Lower lobe of right lung (tissue), 2 donors: ENCODE measurements at places on chromosomes 6 and 20. TPM values are rescaled to one million over a fixed set of nuclear protein-coding genes. Genes with fewer than 3 reads are reported as not detected.

Gene COL21A1
- total RNA-seq = 9.4 TPM

DNA sequence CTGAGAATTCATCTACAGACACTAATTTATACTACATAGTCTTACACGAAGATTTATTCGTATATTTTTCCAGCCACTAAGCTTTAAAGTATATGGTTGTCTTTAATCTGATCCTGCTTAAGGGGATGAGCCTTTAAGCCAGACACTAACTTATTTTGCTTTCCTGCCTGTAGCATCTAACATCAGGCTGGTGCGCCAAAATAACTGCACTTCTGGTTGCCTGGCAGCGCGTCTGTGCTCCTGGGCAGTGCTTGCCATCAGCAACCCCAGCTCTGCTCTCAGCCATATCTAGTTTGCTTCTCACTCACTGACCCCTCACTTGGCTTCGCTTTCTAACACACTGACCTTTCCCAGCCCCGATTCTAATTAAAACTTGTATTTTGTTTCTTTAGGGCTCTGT lies 21.8 kb downstream of the HMGCLL1 start:
- no peak for DNase-seq

Gene TTK
- total RNA-seq = 1.7 TPM

Gene BLTP3A
- total RNA-seq = 14.1 TPM

GRCh38 chr20:24631173-24631505 lies 161.7 kb downstream of the SYNDIG1 start:
- DNase-seq = no peak

DNA sequence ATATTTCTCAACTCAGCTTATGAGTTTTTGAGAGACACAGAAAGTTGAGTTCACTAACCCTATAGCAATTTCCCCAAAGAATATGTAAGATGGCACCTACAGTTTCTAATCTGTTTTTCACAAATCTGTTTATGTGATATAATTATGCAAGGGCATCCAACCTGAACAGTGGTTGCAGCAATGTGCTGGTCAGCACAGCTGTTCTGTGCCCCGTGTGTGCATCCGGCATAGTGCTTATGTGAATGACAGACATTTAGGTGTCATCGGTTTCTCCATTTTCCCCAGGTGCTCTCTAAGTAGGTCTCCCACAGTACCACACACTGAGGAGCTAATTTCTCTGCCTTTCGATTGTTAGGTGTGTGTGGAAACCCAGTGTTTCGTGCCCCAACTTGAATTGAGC lies 7.7 kb upstream of the BACH2 start:
- DNase-seq = no peak

DNA sequence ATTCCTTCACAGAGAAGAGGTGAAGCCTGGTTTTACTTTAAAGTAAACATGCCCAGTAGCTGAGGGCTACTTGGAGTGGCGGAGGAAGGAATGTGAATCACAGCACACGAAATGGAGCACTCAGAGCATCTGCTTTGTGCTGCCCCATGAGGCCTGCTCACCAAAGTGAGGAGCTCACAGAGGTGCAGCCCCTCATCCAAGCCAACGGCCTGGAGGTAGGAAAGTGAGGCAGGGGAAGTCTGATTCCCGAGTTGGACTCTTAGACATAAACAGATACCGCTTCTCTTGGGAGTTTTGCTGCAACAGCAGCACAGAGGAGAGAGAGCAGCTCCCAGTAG lies 3.6 kb downstream of the YTHDF1 start:
- DNase-seq = no peak

Gene ZSCAN23
- 1.7 TPM for total RNA-seq

DNA sequence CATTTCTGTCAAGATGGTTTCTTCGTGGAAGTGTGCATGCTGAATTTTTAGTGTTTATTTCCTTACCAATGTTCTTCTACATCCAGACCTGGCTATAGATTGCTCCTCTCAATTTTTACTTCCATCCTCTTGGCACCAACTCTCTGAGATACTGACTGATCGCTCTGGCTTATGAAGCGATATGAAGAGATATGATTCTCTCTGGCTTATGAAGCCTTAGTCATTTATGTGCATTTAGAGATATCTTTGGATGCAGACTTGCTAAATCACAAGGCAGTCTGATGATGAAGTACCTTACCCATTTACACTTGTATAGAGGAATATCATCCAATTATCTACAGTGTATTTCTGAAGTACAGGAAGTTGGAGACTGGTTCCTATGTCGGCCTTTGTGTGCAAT lies 295.4 kb upstream of the STXBP5 start:
- DNase-seq = no peak

Gene TAAR6
- total RNA-seq = not detected

Gene FAM209B
- total RNA-seq = 0.59 TPM

DNA sequence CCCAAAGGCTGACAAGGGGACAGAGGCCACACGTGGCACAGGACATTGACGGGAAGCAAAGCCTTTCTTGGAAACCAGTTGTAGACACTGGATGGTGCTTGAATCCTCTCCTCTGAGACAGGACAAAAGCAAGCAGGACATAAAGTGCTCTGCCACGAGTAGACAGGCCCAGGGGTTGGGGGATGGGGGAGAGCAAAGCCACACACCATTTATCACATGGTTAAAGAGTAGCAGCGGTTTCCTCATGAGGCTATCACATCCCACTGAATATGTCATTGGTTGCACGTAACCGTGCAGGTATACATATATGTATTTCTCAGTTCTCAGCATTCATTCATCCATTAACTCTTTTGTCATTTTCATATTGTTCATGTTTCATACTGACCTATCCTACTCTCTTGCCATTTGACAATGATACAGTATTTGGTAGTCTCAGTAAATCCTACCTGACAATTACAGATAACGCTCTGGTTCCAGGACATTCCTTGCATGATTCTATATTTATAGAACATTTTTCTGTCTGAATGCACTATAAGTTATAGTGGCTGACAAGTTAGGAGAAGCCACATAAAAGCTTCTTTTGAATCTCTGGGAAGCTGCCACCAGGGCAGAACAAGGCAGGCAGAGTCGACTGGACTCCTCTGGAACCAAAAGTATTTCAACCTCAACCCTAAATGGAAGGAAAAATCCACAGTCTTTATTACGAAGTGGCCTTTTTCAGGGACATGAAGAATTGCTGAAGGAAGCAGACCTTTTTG lies 23.5 kb downstream of the METTL24 start:
- DNase-seq = no peak

DNA sequence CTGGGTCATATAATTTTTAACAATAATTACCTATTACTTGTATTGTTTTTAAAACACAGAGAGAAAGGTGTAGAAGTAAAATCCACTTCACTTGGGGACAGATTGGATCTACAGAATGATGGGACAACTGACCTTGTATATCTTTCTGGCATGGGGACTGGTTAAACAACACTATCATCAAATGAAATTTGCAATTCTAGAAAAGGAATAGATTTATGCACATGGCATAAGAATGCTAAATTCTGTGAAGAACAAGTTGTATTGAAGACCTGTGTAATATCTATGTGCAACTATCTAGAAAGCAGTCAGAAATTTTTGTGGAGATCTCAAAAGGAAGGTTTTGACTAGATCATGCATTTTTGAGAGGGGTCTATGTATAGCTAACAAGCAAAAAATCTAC lies 106.3 kb upstream of the BMP5 start:
- no peak for DNase-seq

- no peak for DNase-seq
These were observed 26.4 kb upstream of the STX16 start for GRCh38 chr20:58624687-58625086.

DNA sequence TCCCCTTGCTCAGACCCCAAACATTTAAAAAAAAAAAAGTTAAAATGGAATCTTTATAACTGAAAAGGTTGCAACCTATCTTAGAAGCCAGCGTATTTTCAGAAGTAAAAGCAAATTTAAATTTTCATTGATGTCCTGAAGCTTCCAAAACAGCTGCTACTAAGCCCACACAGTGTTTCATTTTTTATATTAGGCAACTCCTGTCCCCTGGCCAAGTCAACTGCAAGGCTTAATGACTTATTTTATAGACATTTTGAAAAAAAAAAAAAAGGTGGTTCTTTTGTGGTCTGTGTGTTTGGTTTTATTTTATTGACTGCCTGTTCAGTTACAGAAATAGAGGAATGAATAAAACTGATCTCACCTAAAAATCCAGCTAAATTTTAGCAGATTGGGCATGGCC lies 13.0 kb downstream of the CFAP61 start:
- DNase-seq = no peak

- DNase-seq = no peak
These were observed 159.1 kb downstream of the PKHD1 start for GRCh38 chr6:51928320-51928719.

Gene COL12A1
- total RNA-seq = 36.6 TPM

Gene RRAGD
- total RNA-seq = 62.9 TPM

Gene TFAP2D
- not detected for total RNA-seq

GRCh38 chr6:151633526-151634335 lies 139.9 kb downstream of the CCDC170 start:
- DNase-seq = no peak

GRCh38 chr20:11989018-11989771 lies 71.5 kb downstream of the BTBD3 start:
- DNase-seq = no peak

Gene NFATC2
- total RNA-seq = 6.6 TPM

Gene FNDC1
- total RNA-seq = 0.44 TPM

Gene TRIM15
- total RNA-seq = not detected

Gene ZNF165
- total RNA-seq = 2.2 TPM

DNA sequence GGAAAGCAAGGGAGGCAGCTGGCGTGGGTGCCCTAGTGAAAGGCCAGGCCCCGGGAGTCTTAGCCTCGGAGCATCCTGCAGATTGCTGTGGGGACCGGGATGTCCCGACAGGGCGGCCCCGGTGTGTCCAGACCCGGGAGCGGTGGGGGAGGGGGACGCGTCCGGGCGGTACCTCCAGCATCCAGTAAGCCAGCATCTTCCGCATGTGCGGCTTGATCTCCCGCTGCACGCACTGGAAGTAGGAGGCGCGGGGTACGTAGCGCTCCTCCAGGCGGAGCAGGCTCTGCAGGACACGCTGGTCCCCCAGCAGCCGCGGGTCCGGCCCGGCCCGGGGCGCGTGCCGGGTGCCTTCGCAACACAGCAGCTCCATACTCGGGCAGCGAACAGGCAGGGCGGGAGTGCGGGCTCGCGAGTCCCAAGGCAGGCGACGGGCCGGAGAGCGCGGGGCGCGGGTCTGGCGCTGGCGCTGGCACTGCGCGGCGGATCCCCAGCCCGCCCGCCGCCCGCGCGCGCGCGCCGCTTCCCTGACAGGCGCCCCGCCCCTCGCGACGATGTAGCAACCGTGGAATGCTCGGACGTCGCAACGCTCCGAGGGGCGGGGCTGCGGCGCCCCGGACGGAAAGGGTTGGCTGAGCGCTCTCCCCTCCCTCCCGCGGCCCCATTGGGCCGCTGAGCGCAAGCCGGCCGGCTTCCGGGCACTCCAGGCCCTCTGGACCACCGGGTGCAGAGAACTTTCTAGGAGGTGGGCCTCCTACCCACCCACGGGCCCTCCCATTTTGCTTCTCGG lies at the start of gene CCND3:
Gene CCND3, minus strand, starts transcription at position 529 of the 787 bp plus-strand sequence. Its CDS starts 159 bp downstream, at position 370.
- peak; percentile 97 for DNase-seq

- no peak for DNase-seq
These were observed 902 bp downstream of the ZNF337 start for GRCh38 chr20:25695532-25696370.

DNA sequence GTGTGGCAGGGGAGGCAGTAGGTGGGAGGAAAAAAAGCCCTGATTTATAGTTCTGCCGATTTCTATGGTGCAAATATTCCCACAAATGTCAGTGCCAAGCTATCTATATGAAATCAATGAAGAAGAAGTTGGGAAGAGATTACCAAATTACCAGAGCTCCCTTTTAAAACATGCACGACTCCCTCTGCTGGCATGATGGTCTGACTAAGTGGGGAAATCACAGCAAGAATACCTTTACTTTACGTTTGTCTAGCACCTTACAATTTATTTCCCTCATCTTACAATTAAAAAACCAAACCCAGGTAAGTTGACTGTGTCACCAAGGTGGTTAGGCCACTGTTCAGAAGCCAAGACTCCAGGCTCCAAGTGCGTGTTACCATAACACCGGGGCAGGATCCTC lies 55.6 kb downstream of the AGPAT4 start:
- DNase-seq = no peak

- DNase-seq = no peak
These were observed 5.2 kb downstream of the TXNDC5 start for GRCh38 chr6:7905416-7905815.

DNA sequence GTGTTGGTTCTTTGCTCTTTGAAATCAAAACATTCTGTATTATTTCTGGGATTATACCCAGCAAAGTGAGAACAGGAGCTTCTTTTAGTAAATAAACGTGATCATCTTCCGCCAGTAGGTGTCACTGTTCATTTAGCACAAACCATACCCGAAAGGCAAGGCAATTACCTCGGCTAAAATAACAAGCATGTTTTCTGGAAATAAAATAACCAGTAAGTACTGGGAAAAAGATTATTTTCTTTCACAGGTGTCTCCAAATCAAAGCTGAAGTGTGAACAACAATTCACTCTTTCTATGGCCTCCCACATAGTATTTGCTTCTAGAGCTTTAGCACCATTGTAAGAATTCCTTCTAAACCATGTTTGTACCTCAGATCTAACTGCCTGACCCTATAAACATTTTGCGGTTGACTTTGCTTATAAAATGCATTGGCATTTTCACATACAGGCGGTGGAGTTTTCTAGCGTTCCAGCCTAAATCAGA lies 144.6 kb upstream of the AGPAT4 start:
- no peak for DNase-seq

Gene RFX6
- total RNA-seq = not detected

DNA sequence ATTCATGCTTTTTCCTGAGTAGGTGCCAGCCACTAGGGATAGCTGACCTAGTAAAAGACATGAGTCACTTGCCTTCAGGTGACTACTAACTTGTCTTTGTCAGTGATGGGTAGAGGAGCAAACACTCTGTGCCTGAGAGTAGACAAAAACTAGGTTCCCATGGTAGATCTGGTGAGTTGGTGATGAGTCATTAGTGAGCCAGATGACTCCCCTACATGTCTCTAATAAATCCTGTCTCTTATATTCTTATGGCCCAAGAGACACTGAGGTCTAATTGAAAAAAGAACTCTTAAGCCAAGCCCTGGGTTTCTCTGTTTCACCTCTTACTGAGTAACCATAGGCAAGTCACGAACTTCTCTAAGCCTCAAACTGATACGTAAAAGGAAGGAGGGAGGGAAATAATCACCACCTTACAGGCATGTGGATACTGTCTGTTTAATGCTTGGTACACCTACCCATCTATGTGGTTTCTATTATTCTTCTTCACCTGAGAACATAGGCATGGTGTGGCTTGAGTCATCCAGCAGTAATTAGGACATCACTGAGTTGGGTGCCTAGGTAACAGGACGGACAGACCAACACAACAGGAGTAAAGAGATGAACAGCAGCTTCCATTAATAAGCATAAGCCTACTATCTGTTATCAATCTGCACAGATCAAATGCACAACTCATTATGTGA lies 20.3 kb downstream of the TTPAL start:
- DNase-seq = no peak

- peak; percentile 32 for DNase-seq
These were observed 68.3 kb downstream of the CEBPB start for GRCh38 chr20:50258790-50259483.

GRCh38 chr6:17352302-17352701 lies 41.1 kb upstream of the CAP2 start:
- DNase-seq = no peak

- DNase-seq = no peak
These were observed 8.5 kb upstream of the MRPS10 start for GRCh38 chr6:42226161-42226611.

Gene TCF21
- total RNA-seq = 46.5 TPM

Gene DNMT3B
- 1.1 TPM for total RNA-seq
